NCI-H1048 (cell line): ENCODE measurements at places on chromosomes 12 and 14.

GRCh38 chr14:72559669-72560255, 334.1 kb downstream of the DPF3 start:
- no peak for DNase-seq

DNA sequence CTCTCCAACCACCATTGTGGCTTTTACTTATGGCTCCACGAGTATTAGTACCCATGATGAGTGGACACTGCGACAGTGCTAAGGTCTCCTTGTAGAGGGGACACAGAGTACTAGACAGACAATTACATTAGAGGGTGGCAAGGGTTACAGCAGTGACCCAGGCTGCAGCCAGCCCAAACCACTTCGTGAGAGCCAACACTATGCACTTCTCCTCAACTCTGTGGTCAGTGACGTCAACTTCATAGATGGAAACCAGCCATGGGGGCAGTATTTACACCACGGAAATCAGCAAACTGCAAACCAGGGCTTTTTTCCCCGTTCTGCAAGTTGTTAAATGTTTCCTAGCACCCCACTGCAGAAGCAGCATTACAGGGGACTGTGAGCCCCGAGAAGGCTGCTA, 61.6 kb upstream of the ZFP36L1 start:
- no peak for DNase-seq

- no peak for DNase-seq
Observed at GRCh38 chr12:13337791-13338190, 141.3 kb downstream of the EMP1 start.

- no peak for DNase-seq
Observed at GRCh38 chr14:48914382-48914781, 671.8 kb downstream of the RPS29 start.

DNA sequence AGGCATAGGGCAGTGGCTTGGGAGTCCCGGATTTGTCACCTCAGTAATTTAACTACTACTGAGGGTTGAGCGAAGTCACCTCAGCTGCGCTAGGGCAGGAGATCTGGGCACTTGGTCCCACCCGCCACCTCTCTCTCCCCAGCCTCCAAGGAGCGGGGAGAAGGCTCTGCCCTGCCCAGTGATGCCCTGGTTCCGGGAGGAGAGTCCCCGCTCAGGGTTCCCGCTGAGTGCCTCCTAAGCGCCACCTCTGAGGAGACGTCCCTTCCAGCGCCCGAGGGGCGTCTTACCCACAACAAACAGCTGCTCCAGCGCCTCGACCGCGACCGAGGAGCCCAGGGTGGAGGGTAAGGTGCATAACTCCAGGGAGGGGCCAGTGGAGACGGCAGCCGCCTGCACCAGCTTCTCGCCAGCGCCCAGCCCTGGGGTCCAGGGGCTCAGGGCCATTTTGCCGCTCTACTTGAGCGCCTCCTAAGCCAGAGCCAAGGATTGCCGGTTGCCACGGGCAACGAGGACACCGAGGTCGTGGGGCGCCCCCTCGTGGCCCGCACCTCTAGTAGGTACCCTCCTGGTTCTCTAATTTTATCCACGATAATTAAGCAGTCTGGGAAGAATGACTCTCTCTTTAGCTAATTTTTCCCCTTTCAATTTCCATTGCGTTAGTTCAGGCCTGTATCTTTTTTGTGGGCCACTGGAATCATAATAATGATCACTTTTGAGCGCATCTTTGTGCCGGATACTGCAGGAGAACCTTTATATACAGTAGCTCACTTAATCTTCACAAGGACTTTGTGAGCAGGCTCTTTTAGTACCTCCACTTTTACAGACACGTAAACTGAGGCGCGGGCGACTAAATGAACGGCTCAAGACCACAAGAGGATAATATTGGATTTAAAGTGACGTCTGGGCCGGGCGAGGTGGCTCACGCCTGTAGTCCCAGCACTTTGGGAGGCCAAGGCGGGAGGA, at the start of gene CCDC175:
Gene CCDC175, minus strand, starts transcription at position 481 of the 963 bp plus-strand sequence. Its CDS starts 37 bp downstream, at position 444.
- no peak for DNase-seq

- DNase-seq, result no peak
Observed at GRCh38 chr12:78149459-78149858, 318.8 kb downstream of the NAV3 start.

DNA sequence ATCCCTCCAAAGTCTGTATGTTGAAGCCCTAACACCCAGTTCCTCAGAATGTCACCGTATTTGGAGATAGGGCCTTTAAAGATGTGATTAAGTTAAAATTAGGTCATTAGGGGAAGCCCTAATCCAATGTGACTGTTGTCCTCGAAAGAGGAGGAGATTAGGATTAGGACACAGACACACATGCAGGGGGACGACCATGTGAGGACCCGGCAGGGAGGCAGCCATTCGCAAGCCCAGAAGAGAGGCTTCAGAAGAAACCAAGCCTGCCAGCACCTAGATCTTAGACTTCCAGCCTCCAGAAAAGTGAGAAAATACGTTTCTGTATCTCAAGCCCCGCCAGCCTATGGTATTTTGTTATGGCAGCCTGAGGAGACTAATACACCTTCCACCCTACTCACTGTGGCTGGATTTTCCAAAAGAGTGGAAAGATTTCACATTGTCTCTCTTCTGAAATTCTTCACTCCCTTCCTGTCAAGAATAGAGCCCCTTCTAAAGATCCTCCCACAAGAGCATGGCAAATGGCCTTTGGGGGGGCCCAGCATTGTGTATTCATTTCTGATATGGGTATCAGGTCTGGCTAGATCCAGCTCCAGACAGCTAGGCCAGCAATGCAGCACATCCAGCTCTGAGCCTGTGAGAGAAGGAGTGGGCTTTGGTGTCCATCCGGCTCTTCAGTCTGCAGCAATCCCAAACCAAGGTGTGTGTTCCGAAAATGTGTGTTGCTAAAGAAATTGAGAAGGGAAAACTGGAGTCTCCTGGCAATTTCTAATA, 15.4 kb upstream of the UBC start:
- no peak for DNase-seq

DNA sequence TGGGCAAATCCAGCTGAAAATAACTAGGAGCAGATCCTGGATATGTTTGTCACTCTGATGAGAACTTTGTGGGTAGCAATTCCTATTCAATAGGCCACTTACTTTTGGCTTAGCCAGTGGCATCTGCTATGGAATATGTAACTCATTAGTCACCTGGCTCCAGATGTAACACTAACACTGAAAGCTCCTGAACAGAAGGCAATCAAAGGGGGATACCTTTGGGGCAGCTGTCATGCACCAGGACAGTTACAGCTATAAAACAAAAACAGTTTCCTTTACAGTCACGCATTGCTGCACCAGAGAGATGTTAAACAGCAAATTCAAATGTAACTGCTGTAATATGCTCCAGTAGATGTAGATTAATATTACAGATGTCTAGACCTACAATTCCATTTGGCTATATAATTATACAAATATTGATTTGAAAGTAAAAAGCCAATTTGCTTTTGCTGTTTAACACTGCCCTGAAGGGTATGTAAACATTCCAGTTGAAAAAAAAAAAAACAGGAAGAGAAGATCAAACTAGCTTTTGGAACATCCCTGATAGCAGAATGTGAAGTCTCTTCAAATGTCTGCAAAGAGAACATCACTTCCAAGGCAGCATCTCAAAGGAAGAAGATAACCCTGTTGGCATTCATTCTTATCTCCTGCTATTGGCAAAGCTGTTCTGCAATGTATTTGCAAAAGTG, 18.4 kb downstream of the RACGAP1 start:
- no peak for DNase-seq

DNA sequence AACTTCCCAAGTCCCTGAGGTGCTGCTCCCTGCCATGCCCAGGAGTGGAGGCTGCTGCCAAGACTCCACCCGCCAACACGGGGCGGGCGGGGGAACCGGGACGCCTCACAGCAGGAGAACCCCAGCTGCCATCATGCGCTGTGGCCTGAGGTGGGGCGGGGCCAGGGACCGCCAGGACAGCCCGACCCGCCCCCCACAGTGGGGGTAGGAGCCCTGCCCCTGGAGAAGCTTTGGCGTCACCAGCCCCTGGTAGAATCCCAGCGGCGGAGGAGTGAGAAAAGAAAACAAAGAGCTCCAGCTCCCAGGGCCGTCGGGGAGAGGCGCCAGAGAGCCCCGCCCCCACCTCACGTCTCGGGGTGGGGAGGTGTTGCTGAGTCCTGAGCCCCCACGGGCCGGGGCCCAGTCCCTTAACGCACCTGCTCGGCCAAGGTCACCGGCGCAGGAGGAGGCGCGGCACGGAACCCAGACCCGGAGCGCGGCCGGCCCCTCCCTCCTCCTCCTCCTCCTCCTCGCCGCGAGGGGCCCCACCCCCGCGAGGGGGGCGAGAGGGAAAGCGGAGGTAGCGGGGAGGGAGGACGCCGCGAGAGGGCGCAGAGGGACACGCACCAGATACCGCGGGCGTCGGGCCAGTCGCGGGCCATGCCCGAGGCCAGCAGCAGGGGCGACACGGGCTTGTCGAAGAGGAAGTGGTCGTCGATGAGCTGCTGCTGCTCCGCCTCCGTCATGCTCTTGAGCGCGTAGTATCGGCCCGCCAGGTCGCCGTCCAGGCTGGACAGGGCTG, 1.8 kb downstream of the CKB start:
- no peak for DNase-seq

DNA sequence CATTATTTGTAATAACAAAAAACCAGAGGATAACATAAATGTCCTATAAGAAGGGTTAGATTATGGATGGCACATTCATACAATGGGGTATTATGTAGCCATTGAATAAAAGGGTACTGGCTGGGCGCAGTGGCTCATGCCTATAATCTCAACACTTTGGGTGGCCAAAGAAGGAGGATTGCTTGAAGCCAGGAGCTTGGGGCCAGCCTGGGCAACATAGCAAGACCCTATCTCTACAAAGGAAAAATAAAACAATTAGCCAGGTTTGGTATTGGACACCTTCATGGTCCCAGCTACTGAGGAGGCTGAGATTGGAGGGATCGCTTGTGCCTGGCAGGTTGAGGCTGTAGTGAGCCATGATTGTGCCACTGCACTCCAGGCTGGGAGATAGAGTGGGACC, 14.8 kb downstream of the PTPN11 start:
- no peak for DNase-seq

- no peak for DNase-seq
Observed at GRCh38 chr12:32688786-32689185, 9.7 kb downstream of the DNM1L start.

GRCh38 chr12:96260644-96261043, 66.5 kb downstream of the ELK3 start:
- no peak for DNase-seq

- DNase-seq, result no peak
Observed at GRCh38 chr14:21068521-21069387, 1.4 kb upstream of the ARHGEF40 start.

DNA sequence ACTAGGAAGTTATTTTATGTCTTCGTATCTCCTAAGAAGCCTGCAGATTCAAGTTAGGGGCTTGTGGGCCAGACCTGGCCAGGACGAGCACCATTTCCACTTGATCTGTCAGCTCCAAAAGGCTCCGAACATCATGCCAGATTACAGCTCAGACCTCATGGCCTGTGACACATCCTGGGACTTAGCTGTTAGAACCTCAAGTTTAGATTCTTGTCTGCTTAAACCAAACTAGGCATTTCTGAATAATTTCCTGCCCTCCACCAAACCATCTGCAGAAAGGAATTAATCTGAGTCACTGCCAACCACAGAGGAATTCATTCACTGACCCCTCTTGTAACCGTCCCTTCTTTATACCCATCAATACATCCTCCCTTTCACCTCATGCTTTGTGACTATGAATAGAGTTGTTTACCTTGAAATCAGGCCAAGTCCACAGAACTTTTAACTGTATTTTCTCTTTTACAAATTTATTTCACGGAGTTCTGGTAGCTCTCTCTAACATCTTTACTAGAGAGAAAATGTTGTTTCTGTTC, 120.3 kb downstream of the FBXL14 start:
- no peak for DNase-seq

GRCh38 chr12:128956755-128957154, 103.5 kb downstream of the GLT1D1 start:
- no peak for DNase-seq

- no peak for DNase-seq
Observed at GRCh38 chr12:49868449-49868848, 25.5 kb upstream of the BCDIN3D start.

DNA sequence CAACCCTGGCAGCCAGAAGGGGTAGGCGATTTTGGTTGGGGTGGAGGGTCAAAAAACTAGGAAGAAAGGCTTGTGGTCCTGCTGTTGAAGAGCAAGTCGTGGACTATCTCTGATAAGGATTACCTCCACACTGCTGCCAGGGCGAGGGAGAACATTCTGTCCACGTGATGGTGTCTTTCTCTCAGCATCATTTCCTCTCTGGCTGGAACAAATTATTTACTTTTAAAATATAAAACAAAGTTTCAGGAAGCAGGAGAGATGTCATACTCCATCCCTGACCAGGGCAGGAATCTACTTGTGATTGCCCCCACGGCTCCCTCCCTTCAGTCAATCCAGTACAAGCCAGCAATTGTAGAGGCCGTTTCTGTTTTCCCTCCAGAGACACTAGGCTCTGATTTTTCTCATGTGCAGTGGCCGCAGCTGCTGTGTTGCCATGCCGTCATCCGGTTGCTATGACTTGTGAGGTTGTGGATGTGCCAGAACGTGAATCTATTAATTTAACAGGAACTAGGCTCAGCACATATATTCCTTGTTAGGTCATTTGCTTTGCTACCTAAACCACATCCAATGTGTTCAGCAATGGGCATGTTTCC, 61.5 kb upstream of the PTGR2 start:
- no peak for DNase-seq

DNA sequence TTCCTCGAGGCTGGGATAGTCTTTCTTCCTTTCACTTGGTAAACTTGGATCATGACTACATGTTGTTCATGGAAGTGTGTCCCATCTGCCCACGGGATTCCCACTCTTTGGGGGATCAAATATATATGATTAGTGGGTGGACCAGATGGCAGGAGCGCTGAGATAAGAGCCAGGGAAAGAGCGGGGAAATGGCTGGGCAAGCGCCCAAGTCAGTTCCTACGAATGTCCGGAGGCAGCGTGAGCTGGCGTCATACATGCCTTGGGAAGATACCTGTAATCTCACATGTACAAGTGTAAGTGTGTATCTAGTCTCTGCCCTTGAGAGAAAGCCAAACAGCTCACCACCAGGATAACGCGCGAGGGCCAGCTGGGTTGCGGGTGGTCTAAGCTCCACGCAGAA, 62.3 kb downstream of the FZD10 start:
- no peak for DNase-seq

- DNase-seq, result no peak
Observed at GRCh38 chr14:56816574-56817391, 6.5 kb upstream of the OTX2 start.
